ENCODE measurements at places on chromosomes 12 and 14.

DNA sequence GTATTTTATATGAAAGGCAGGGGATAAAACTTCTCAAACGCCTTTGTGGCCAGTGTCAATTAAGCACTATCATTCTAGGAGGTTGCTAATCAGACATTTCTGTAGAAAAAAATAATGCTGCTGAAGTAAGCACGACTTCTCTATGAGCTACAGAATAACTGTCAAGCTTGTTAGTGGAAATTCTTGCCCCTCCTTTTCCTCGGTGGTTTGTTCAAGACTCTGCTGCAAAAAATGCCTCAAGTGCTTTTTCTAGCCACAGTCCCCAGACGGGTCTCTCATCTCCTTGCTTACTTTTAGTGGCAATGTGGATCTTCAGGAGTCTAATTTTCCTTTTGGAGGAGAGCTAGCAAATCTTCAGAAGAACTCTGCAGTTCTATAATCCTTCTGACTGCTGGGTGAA is 452.0 kb downstream of the FUT8 start:
- DNase-seq, result no peak

DNA sequence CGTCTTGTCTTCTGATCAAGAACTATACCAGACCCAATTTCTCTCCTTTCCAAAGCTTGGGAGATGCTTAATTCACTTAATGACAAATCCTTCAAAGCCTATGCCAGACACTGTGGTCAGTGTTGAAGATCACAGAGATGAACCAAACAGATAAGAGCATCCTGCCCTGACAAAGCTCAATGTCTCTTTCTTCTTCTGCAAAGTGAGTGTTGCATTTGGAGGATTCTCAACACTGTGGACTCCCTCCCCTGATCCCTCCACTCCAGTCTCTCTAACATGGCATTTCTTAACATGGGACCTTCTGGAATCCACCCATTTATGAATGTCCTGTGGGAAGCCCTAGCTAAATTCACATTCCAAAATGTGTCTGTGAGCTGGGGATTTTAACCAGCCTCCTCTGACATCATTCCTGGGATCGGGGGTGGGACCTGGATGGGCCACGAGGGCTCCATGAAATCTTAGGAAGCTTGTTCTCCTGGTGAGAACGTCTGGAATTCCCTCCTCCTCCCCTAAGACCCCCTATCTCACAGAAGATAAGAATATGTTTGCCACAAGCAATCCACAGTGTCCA is 20.3 kb downstream of the SYNE3 start:
- DNase-seq, result no peak

DNA sequence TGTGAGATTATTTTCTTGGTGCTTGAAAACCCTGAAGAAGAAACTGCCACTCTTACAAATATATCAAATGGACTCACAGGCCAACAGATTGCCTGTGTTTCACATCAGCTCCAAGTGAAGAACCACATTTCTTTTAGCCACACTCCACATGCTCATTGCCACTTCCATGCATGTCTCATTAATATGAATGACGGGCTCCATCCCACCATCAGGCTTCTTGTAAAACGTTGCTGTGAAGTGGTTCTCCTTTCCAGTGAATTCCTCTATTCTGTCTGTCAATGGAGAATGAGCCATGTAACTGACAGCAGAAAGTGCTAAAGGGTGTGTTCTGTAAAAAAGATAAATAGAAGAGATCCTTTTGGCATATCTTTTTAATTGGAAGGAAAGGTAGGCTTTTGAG is 188.2 kb upstream of the RMST start:
- no peak for DNase-seq

GRCh38 chr14:22821193-22822015 is 6.2 kb upstream of the SLC7A7 start:
- no peak for DNase-seq

DNA sequence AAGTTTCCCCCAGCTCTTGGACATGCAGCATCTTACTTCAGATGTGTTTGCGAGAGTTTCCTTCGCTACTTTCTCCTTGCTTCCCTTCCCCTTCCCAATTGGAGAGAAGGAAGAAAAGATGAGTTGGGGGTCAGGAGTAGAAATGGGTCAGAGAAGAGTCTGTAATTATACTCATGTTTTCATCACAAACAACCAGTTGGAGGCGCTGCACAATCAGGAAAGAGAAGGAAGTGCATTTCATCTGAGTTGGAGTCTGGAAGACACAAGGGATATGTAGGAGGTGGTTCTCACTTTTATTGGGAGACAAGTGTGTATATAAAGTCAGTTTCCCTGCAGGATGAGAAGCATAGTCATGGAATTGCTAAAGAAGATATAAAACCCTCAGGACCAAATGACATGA is 31.3 kb upstream of the VSX2 start:
- DNase-seq, result no peak
